ENCODE measurements at places on chromosomes 16 and 17. TPM values are rescaled to one million over a fixed set of nuclear protein-coding genes. Genes with fewer than 3 reads are reported as not detected.
A peak's percentile ranks its signal among the peaks of the same experiment; 100 is the strongest.

DNA sequence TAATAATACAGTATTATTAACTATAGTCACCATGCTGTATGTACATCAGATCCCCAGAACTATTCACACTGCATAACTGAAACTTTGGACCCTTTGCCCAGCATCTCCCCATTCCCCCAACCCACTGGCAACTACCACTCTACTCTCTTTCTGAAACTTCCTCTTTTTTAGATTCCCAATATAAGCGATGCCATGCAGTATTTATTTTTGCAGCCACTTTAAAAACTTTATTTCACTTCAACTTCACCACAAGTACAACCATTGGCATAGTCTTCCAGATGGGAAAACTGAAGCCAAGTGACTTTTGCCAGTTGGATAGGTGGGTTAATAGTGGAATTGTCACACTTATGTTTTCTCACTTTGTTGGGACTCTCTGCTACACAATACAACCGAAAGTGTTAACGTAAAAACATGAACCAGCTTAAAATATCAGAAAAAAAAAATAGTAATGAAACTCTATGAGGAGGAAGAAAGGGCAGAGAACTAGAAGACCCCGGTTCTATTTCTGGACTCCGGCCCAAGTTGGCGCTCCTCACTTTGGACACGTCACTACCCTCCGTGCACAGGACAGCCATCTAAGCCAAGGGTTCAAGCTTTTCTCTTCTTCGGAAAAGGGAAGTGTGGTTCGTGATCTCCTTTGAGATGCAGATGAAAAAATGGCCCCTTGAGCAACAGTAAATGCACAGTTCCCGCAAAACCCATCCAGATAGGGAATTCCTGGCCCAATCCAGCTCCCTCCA is 743 bp downstream of the SHCBP1 start:
- no peak for DNase-seq

GRCh38 chr17:65121368-65121767 is 15.8 kb upstream of the RGS9 start:
- no peak for DNase-seq

DNA sequence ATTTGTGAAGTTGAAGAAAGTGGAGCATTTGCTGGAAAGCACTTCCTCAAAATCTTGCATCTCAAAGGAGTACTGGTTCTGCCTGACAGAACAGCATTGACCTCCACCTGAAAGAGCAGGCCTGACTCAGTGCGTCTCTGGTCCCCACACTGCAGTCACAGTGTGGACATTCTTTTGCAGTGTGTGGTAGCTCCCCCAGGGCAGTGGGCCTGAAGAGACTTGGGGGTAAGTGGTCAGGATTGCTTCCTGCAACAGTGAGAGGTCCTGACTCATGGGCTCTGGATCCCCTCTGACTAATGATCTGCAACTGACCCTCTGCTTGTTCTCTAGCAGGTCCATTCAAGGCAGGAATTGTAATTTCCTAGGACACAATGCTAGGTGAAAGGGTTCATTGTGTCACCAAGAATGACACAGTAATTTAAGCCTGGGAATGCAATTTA is 204.9 kb upstream of the KCNJ16 start:
- DNase-seq = no peak

The OTOP2 gene
- not detected for total RNA-seq

GRCh38 chr16:17313793-17314547 is 156.8 kb downstream of the XYLT1 start:
- no peak for DNase-seq

GRCh38 chr16:30834130-30834740 is 47.2 kb upstream of the ZNF629 start:
- DNase-seq = no peak

DNA sequence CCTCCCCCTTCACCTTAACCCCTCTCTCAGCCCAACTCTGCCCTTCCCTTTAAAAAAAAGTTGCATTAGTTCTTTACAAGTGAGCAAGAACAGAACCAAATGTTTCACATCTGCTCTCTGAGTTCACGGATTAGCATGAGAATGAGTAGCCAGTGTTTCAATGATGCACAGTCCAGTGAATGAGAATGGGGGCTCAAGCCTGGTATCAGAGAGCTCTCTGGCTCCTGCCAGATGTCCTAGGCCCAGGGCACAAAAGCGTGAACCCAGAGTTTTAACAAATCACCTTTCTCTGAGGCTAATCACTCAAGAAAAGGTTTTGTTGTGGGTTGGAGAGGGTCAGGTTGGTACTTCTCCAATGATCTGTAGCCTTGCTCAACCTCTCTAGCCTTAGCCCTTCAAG is 41.5 kb upstream of the HS3ST3A1 start:
- no peak for DNase-seq

- DNase-seq = no peak
Observed at GRCh38 chr17:69485251-69485661, 70.8 kb downstream of the MAP2K6 start.

The CA7 gene
- not detected for total RNA-seq

DNA sequence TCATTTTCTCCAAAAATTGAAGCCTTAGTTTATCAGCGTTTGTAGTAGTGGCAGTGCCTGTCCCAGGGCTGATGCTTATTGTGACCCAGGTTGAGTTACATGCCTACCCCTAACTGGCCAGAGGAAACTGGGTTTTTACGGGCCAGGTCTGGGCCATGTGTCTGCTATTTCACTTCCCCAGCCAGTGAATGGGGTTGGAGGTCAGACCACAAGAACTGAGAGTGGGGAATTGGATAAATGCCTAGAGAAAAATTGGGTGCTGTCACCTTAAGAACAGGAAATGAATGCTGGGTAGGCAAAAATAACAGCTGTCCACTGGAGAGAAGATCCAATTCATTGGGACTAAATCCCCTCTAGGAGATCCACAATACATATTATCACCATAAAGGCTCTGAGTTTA is 5.2 kb downstream of the ADPRM start:
- DNase-seq = no peak

The FOXC2 gene
- total RNA-seq = not detected

The HOXB4 gene
- total RNA-seq = 2.4 TPM

The KRTAP4-6 gene
- not detected for total RNA-seq

DNA sequence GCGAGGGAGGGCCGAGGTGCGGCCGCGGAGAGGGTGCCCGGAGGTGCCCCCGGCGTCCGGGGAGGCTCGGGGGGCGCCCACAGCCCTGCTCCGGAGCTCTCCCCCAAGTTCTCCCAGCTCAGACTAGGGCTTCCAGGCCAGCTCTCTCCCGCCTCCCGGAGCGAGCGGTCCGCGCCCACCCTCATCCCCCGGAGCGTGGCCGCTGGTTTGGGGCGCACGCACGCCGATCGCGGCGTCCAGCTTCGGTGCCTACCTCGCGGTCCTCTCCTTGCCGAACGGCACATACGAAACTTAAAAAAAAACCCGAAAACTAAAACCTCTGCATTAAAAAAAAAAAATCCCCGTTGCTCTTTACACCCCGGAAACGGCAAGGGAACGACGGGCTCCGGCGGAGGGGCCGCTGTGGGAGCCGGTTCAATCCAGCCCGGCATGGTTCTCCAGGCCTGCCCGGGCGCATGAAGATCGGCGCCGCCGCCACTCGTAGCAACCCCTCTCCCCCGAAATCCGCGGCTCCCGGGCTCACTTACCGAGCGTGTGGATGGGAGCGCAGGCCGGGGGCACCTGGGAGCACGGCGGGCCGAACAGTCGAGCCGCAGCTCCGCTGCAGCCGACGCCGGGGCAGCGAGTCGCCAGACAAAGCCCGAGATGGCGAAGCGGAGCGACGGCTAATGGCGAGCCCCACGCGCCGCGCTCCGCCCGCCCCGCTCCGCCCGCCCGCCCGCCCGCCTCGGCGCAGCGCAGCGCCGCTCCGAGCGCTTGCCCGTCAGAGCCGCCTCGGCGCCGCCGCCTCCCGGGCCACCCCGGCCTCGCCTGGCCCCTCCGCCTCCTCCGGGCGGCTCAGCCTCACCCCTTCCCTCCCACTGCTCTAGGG is 973 bp upstream of the UBTF start:
- DNase-seq = peak; percentile 61

The KRTAP16-1 gene
- not detected for total RNA-seq

The LYZL6 gene
- not detected for total RNA-seq

DNA sequence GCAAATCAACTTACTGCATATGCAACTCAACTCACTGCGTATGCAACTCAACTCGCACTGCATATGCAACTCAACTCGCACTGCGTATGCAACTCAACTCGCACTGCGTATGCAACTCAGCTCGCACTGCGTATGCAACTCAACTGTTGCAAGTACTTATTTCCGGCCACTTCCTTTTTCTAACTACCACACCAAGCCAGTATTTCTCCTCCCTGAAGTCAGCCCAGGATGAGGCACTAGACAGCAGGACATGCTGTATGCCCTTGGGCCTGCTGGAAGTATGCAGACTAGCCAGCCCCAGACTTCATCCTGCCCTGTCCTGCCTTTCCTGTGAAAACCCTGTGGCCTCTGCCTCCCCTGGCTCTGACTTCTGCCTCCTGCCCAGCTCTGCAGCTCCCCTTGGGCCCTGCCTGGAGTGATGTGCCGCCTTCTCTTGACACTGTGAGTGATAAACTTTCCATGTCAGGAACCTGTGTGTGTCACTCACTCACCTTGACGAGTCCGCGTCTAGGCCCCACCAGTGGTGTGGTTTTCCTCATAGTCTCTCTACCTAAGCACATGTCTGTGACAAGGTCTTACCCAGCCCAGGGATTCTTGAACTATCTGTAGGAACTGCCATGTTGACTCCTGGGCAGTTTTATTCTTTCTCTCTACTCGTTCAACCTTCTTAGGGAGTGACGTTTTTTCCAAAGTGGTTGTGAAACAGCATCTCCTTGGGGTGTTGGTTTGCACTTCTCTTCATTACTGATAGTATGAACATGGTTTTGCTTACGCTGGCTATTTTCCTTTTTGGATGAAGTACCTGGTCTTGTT is 16.4 kb downstream of the ZNF778 start:
- no peak for DNase-seq

The NECAB2 gene
- not detected for total RNA-seq

The DRC3 gene
- total RNA-seq = 1.00 TPM

The MT1H gene
- not detected for total RNA-seq

The GRIN2C gene
- total RNA-seq = not detected

GRCh38 chr16:48013491-48013901 is 142.3 kb downstream of the ABCC12 start:
- no peak for DNase-seq

The NEUROD2 gene
- total RNA-seq = not detected

DNA sequence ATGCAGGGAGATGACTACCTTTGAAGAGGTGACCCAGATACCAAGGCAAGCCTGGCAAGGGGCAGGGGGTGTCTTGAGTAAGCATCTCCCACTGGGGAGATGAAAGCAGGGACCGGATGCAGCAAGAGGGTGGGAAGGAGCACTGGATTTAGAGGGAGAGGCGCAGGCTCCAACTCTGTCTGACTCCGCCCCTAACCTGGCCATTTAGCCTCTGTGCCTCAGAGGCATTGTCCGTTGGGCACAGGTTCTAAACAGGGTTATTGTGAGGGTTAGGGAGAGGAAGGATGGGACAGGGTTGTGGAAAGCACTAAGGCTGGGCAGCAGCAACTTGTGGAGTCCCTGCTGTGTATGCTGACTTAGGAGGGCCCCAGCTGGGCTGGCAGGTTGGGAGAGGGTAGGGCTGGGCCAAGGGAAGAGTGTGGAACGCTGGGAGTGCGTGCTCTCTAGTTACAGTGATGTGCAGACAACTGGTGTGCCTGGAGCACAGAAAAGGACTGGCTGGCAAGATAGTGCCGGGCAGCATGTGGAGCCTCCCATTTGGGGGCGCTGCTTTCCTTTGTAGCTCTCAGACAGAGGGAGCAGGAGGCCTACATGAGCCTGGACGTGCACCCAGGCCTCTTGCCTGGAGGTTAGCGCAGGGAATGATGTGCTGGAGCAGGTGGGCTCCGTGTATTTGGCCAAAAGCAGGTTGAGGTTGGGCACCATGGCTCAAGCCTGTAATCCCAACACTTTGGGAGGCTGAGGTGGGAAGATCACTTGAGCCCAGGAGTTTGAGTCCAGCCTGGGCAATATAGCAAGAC is 26.2 kb downstream of the TBX2 start:
- no peak for DNase-seq

The ZKSCAN2 gene
- total RNA-seq = 5.2 TPM

DNA sequence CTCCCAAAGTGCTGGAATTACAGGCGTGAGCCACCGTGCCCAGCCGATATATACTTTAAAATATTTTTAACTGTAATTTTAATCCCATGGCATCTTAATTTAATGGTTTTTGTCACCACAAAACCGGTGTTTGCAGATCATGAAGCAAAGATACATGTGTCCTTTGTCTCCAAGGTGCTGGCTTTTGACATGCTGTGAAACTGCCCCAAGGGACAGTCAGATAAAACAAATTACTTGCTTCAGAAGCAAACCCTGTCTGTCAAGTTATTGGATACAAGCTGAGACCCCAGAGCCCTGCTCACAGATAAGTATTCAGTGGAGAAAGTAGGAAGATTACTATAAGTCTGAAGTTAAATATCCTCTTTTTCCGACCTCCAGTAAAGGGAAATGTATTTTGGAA is 39.8 kb downstream of the ARL4D start:
- no peak for DNase-seq

GRCh38 chr16:70796301-70796700 is 4.7 kb downstream of the VAC14 start:
- no peak for DNase-seq

All from naive thymus-derived CD4-positive, alpha-beta T cell (primary cell).